IMR-90 (cell line): ENCODE measurements at places on chromosomes 7 and 10. TPM values are rescaled to one million over a fixed set of nuclear protein-coding genes. Genes with fewer than 3 reads are reported as not detected.

GRCh38 chr10:11450427-11450826 lies 161.0 kb downstream of the USP6NL start:
- no peak for DNase-seq

- no peak for DNase-seq
These were observed 119.9 kb downstream of the LARP4B start for GRCh38 chr10:811379-812175.

GRCh38 chr7:151327659-151328058 lies 14.0 kb upstream of the NUB1 start:
- DNase-seq, result peak; percentile 83

TNS3 gene
- total RNA-seq, result 58.9 and 64.3 TPM in 2 replicates

GRCh38 chr10:88042160-88043100 lies 179.0 kb downstream of the PTEN start:
- peak; percentile 78 for DNase-seq

INMT gene
- 1.7 and 2.2 TPM in 2 replicates for total RNA-seq
